Stimulated activated CD8-positive, alpha-beta memory T cell treated with anti-CD3 and anti-CD28 coated beads, Interleukin-15, amount 100 ng/mL, for 24 hours (primary cell): ENCODE measurements at places on chromosomes 1 and 21.

GRCh38 chr1:178581351-178582303, 68.7 kb downstream of the TEX35 start:
- no peak for DNase-seq

DNA sequence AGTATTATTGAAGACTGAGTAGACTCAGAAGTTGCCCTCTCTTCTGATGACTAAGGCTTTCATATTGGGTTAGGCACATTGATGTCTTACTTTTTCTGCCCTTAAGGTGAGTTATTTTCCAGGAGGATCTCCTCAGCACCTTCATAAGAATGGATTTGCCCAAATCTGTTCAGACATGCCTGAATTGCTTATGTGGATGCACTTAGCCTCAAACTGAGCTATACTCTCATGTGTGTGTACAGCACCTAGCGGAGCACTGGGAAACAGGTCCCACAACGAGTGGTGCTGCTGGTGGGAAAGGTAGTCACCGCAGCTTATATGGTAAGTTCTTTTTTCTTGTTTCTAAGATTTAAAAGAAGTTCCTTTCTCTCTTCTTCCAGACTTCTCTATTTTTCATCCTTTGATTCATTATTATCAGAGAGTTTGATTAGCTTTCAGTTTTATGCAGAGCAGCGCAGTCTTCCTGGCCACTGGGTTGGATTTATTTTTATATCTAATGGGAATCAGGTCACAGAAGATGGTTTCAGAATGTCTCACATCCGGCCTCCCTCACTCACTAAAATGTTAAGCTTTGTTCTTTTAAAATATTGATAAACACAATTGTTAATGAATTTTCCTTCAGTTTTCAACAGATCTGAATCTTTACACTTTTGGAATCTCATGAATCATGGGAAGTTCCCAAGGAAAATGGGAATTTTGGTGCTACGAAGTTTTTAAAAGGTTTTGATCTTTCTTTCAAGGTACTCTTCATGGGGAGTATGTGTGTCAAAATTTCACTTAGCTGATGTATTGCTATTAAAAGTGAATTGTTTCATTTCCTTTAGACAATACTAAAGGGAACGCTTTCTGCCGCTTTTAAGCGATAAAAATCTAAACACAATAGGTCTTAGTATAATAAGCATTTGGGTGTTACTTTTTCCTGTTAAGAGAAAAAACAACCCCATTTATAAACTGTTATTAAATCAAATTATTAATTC, 58.5 kb downstream of the EXTL2 start:
- DNase-seq, result no peak

DNA sequence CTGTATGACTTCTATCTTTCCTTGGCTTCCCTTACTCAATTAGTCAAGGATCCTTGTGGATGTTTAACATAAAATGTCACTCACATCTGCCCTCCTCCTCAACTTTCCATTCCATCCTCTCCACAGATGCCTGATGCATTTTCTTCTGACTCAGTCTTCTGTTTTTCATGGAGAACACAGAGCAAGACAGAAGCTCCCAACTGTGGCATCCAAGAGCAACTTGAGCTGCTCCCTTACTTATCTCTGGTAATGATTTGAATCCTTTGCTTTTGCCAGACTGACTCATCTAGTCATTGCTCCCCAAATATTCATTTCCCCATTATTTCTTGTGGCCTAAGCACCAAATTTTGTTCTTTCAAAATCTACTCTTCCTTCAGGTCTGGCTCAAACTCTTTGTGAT, 120.6 kb downstream of the LYPLAL1 start:
- no peak for DNase-seq

DNA sequence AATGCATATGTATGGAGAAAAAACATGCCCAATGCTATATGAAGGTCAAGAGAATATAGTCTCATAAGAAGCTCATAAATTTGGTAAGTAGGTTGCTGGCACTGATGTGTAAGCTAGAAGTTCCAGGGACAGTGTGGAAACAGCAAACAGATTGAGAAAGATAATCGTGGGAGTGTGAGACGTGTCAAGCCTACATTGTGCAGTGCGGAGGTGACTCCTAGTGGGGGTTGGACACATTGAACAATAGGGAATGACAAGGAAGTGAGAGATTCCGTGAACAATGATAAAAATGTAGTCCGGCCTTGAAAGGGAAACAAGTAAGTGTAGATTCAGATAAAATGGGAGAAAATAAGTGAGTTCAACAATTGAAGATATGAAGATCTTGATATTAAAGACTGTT, 788.4 kb upstream of the PRMT6 start:
- no peak for DNase-seq

DNA sequence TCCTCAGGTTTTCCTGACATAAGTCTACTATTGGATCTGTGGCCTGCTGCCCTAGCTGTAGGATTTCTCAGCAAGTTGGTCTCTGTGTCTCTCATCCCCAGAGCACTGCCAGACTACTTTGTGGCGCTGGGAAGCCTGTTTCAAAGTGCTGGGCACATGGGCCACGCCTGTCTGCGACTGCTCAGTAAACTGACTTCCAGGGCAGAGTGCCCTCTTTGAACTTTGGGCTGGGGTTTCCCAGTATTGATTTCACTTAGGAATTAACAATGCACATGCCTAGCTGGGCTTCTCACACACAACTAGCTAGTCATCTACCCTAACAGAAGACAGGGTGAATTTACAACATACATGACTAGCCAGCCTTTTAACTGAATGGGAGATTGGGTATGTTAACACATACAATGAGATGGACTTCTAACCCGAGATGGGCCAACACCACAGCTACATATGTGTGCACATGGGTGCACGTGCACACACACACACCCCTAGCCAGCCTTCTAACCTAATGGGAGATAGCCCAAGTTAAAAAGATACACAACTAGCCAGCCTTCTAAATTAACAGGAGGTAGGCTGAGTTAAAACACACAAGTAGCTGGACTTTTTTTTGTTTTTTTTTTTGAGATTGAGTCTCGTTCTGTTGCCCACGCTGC, 6.9 kb upstream of the TRIM17 start:
- DNase-seq, result no peak

- DNase-seq, result no peak
These were observed 75.6 kb downstream of the XCL2 start for GRCh38 chr1:168468042-168468809.

DNA sequence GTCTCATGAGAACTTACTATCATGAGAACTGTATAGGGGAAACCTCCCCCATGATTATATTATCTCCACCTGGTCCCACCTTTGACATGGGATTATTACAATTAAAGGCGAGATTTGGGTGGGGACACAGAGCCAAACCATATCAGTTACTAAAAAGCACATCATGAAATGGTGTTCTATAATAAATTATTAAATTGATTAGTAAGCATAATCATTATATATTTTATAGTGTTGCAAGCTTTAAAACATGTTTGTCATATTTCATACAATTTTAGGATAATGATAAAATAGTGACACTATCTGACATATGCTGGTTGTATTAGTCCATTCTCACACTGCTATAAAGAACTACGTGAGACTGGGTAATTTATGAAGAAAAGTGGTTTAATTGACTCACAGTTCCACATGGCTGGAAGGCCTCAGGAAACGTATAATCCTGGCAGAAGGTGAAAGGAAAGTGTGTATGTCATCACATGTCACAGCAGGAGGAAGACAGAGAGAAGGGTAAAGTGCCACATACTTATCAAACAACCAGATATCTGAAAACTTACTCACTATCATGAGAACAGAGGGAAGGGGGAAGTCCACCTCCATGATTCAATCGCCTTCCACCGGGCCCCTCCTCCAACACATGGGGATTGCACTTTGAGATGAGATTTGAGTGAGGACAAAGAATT, 539.2 kb upstream of the OLFM3 start:
- no peak for DNase-seq

DNA sequence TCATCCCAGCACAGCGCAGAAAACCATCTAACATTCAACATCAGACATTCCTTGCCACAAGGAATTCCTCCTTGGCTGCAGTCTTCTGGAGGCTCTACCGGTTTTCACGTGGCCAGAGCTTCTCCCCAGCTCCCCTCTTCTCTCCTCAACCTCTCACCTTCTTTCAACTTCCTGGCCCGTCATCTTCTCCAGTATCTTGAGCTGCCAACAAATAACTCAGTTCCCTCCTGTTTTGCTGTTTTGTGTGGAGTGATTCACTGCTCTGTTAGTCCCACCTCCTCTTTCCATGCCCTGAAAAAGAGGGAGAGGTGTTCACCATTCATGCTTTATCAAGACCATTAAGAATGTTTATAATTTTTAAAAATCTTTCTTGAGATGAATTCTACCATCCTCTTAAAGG, 32.6 kb downstream of the PIGM start:
- no peak for DNase-seq

DNA sequence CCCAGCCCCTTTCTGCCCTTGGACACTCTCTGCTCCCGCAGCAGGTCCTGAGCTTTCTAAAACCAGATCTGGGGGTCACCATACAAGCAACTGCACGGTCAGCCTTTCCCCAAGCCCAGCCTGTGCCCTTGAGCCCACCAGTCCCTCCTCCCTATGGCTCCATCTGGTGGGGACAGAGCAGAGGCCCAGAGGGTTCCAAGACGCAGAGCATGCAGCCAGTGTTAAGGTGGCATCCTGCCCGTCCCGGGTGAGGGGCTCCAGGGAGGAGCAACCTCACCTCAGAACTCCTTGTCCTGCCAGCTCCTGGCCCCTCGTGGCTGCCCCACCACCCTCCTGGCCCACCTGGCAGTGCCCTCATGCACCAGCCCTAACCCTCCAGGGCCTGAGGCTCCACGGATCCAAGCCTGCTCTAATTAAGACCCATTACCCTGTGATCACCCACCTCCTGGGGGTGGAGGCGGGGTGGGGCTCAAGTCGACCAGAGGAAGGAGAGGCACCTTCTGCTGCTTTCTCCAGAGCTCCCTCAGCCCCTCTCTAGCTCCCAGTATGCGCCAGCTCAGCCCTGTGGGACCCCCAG, 8.5 kb downstream of the CHD5 start:
- DNase-seq, result no peak

DNA sequence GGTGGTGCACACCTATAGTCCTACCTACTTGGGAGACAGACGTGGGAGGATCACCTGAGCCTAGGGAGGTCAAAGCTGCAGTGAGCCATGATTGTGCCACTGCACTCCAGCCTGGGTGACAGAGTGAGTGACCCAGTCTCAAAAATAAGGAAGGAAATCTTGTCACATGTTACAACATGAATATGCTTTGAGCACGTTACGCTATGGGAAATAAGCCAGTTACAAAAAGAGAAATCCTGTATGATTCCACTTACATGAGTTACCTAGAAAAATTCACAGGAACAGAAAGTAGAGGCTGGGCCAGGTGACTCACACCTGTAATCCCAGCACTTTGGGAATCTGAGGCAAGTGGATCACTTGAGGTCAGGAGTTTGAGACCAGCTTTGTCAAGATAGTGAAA, 6.7 kb upstream of the PADI6 start:
- DNase-seq, result no peak

DNA sequence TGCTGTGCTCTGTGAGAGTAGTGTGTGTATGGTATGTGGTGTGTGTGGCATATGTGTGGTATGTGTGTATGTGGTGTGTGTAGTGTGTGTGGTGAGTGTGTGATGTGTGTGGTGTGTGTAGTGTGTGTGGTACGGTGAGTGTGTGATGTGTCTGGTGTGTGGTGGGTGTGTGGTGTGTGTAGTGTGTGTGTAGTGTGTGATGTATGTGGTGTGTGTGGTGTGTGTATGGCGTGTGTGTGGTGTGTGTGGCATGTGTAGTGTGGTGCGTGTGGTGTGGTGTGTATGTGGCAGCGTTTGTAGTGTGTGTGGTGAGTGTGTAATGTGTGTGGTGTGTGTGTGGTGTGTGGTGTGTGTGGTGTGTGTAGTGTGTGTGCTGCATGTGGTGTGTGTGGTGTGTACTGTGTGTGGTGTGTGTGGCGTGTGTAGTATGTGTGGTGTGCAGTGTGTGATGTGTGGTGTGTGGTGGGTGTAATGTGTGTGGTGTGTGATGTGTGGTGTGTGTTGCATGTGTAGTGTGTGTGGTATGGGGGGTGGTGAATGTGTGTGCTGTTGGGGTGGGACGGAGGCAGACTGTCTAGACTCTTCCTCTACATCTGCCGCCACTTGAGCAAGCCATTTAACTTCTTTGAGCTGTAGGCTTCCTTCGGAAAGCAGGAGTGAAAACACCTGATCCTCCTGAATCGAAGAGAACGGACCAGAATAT, 33.5 kb downstream of the GPA33 start:
- no peak for DNase-seq

- DNase-seq, result no peak
These were observed 6.4 kb downstream of the CLCA2 start for GRCh38 chr1:86430376-86430775.

GRCh38 chr1:1027791-1028190, 7.9 kb downstream of the AGRN start:
- no peak for DNase-seq

DNA sequence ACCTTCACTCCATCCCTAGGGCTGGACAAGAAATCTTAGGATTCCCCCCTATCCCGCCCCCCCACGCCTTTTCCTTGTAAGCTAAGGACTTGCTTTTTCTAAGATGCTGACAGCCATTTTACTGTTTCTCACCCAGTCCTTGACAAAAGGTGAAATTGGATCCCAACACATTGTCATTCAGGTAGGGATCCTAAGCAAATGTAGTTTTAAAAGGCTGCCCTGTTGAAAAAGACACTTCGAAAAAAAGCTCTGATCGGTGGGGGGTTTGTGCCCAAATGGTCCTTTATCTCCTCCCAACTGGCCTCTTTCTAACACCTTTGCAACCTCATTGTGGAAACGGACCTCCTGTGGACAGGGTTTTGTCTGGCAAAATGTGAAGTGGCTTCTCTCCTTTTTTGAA, 2.9 kb downstream of the CACHD1 start:
- no peak for DNase-seq

DNA sequence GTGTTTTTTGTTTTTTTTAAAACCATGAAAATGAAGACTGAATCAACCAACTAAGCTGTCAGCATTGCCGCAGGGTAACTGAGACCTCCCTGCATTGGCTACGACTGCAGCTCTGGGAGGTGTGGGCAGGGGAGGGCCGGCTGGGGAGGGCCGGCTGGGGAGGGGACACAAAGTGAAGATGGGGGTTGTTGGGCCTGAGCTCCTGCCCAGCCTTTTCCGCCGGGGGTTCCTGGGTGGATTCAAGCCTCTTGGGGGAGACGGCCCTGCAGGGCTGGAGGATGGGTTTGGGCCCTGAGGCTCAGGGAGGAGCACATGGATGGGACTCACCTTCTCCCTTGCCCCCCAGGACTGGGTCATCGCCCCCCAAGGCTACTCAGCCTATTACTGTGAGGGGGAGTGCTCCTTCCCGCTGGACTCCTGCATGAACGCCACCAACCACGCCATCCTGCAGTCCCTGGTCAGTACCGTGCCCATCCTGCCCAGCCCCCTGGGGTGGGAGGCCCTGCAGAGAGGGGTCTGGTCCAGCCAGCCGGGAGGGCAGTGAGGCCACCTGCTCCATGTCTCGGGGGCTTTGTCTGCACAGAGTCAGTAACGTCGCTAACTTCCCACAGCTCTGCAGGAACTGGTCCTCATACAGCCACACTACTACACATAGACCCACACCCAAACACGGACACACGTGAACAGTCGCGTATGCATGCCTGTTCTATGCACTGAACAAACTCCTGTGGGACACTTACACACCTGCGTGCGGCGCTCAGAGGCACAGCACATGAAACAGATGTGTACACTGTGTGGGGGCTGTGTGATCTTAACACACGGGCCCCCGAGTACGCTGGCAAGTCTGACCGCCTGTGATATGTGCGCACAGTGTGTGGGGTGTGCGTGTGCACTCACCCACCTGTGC, 31.5 kb downstream of the BMP8A start:
- DNase-seq, result no peak

- no peak for DNase-seq
These were observed 11.1 kb upstream of the REG4 start for GRCh38 chr1:119822406-119822805.
